Stimulated activated CD4-positive, alpha-beta T cell treated with anti-CD3 and anti-CD28 coated beads, TNF-alpha, amount 100 ng/mL, for 1 hour (primary cell): ENCODE measurements at places on chromosomes 1 and 21.

GRCh38 chr1:209885403-209886218 is 52.4 kb upstream of the SYT14 start:
- DNase-seq = no peak

DNA sequence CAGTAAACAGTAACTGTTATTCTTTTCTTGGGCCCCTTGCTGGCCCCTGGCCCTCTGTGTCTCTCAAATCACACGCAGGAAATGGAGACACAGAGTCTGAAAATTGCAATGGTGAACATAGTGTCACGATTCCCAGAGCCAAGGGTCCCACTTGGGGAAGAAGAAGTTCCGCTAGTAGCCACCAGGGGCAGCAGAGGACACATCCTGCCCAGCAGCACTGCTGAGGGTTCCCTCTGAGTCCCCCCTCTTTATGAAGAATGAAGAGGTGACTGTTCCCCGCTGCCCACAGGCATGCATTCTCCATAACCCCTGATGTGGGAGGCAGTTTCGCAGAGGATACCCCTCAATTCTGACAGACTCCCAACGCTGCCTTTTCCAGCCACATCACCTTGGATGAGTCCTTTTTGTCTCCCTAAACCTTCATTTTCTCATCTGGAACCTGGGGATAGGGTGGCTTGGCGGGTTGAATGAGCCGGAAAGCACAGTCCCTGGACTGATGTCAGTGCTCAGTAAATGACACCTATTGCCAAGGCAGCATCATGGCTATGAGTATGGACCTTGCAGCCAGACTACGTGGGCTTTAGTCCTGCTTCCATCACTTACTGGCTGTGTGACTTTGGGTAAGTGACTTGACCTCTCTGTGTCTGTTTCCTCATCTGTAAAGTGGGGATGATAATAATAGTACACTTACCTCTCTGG is 238.0 kb upstream of the TMEM51 start:
- DNase-seq = no peak

GRCh38 chr1:174007851-174008250 is 14.3 kb downstream of the RC3H1 start:
- no peak for DNase-seq

- no peak for DNase-seq
Measured at GRCh38 chr1:240414237-240414636, 197.7 kb downstream of the GREM2 start.

GRCh38 chr1:84090447-84091245 is 53.4 kb upstream of the PRKACB start:
- no peak for DNase-seq

GRCh38 chr1:7087888-7088287 is 302.6 kb downstream of the CAMTA1 start:
- no peak for DNase-seq

DNA sequence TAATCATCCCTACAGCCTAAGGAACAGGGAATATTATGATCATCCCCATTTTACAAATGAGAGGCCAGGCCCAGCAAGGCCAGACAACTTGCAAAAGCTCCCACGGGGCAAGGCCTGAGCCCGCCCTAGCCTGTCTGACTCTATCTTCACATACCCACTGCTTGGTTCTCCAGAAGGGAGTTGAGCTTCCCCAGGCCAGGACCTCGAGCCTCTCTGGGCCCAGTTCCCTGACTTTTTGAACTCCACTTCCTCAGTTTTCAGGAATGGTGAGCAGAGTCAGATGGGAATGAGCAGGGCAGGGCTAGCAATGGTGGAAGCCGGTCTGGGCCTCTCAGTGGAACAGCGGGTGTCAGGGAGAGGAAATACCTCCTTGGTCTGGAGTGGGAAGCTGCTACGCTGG is 39.3 kb downstream of the CACNA1S start:
- no peak for DNase-seq

DNA sequence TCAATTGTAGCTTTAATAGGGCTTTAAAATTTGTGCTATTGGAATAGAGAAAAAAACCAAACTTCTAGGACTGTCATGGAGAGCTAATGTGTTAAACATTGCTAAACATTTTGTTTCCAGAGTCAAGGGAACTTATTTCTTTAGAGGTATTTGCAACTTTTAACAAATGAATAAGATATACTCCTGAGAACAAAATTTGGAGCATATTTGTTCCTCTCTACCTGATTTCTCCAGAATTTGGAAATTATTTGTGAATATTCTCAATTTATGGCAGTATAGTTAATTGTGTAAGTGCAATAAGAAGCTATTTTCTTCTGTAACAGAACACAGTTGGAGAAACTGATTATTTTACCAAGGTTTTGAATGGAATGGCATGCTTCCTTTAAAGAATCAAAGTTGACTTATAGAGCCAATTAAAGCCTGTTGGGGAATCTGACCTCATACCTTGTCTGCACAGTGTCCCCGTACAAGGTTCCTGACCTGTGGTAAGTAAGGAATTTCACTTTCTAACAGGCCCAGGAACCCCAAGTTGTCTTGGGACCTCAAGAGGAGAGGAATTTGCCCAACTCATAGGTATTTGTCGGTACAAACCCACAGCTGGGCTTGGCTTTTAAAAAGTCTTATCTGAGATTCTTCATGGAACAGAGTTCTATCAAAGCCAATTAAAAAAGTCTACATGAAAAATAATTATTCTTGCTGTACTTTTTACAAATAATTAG is 72.6 kb upstream of the CSF1 start:
- DNase-seq = no peak

GRCh38 chr1:208934933-208935332 is 648.6 kb upstream of the CAMK1G start:
- no peak for DNase-seq

DNA sequence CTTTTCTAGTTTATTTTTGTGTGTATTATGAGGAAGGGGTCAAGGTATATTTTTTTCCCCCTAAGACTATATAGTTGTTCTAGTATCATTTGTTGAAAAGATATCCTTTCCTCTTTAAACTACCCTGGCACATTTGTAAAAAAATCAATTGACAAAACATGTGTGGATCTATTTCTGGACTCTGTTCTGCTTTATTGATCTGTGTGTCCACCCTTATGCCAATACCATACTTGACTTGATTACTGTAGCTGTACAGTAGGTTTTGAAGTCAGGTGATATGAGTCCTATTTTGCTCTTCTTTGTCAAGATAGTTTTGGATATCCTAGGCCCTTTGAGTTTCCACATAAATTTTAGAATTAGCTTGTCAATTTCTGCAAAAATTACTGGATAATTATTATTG is 21.2 kb upstream of the SOX13 start:
- DNase-seq = no peak

- no peak for DNase-seq
Measured at GRCh38 chr1:167202049-167202448, 18.6 kb upstream of the POU2F1 start.

GRCh38 chr1:206739411-206740076 is 31.0 kb upstream of the IL19 start:
- no peak for DNase-seq

DNA sequence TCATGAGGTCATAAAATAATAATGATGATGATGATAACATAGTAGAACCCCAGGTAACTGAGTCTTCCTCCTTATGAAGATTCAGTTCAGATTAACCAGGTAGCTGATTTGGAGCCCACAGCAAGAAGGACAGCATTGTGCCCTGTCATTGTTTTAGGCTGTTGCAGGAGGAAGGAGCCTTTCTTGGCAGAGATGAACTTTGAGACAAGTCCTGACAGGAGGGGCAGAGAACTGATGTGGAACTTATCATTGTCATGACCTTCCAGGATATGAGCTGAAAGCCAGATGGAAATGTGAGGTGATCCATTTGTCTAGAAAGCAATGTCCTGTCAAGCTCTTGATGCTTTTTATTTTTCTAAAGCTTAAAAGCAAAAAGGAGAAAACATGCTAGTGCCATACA is 132.6 kb upstream of the COA6 start:
- DNase-seq = no peak
